Right cardiac atrium (tissue), 5 donors: ENCODE measurements at places on chromosomes 12 and 14.

DNA sequence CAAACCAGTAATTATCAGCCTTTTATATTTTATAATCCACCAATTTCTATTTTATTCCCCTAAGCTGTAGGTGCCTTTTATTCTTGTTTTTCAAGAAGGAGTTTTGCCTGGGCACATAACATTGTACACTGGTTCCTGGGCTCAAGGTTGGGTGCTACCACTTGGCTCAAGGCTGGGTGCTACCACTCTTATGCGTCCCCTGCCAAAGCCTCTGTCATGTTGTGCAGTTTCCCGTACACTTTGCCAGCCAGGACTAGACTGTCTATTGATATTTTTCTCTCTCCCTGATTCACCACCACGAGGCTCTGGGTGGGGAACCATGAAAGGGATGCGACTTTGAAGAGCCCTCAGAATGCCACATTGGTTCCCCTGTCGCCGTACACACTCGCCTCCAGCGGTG lies 52.5 kb upstream of the VASH1 start:
- no peak for DNase-seq

GRCh38 chr12:117036547-117036946 lies 62.7 kb downstream of the TESC start:
- DNase-seq, result peak; percentile 37

GRCh38 chr12:76256321-76256720 lies 91.9 kb downstream of the BBS10 start:
- DNase-seq, result no peak

DNA sequence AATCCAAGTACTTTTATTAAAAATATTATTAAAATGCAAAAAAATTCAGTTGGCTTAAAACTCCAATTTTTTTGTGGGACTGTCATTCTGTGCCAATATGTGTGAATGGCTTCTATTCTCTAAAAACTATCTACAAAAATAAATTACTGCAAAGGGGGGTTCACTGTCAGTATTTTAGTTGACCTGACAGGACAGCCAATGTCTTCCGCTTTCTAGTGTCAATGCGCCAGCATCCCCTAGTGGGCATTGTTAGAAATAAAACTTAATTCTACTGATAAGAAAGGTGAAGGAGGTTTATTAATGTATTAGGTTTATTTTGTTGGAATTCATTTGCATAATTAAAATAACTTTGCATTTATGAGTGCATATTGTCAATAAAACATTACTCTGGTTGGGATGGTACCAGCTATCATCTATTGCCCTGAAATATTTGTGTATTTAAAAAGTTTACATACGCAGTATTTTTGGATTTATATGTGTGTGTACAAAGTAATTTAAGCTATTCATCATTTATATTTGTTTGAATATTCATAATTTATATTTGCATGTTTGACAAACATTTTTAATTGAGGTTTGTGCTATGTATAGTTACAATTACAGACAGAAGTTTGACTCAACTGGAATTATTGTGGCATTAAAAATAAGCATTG lies 527.2 kb downstream of the FLRT2 start:
- no peak for DNase-seq
